ENCODE measurements at places on chromosomes 5 and 9.

GRCh38 chr5:38121420-38121819 is 136.9 kb upstream of the EGFLAM start:
- DNase-seq: no peak

GRCh38 chr9:128056086-128056485 is 11.0 kb downstream of the NAIF1 start:
- no peak for DNase-seq

GRCh38 chr9:127285965-127286364 is 21.4 kb downstream of the GARNL3 start:
- no peak for DNase-seq

- DNase-seq: no peak
These were observed 50.2 kb downstream of the CSNK1A1 start for GRCh38 chr5:149500922-149501582.

DNA sequence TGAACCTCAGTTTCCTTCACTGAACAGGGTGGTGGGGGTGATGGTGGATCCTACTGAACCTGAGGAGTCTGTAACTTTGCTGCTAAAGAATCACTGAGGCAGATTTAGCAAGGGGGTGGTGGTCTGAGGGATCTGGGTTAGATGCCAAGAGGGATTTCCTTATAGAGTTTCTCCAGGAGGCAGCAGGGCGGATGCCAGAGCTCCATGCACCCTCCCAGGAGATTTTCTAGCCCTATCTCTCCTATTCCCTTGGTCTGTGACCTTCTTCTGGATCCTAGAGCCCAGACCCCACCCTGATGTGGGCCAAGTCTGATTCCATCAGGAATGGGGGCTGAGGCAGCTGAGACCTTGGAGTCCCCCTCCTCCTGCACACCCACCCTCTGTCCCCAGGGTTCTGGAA is 6.0 kb downstream of the PTGS1 start:
- DNase-seq: no peak

DNA sequence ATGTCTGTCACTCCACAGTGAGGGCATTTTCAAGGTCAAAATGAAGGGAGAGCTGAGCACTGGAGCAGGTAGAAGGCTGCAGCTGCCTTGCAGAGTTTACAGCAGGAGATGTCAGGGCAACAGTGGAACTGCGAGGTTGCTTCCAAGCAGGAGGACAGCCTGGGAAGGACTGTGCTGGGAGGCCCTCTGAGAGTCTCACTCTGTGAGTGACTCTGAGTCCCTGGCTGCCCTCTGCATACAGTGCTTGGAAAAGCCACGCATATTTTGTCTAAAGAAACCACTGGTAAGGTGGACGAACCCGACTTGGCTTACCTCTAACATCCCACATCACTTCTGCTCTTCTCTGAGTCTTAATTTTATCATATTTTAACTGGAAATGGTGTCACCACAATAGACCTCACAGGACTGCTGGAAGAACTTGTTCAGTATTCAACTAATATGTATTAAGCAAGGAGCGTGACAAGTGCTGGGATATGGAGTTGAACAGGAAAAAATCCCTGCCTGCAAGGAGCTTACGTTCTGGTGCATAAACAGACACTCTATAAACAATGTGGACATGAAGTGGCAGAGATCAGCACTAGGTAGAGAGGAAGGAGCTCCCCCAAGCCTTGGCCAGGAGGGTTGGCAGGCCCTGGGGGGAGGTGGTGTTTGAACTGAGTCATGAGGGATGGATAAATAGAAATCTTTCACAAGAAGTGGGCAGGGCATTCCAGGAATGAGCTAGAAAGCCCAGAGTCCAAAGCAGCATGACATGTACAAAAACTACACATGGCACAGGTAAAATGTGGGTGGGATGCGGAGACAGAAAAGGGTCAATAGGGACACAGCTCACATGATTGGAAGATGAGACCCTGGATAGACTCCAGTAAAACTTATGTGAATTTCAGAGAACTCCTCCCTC is 64.0 kb upstream of the FOXE1 start:
- no peak for DNase-seq

DNA sequence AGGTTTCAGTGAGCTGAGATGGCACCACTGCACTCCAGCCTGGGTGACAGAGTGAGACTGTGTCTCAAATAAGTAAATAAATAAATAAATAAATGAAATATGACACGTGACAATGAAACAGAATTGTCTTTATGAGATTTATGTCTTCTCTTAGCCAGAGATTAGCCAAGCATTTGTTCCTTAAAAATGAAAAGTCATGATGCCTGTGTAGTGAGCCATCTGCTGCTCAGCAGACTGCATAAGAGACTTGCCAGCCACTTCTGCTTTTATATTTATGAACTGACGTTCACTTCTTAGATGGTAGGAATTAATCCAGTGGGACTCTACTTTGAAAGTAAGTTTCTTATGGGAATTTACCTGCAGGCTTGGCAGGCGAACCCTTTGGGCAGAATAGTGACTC is 227.4 kb downstream of the NR3C1 start:
- DNase-seq: no peak

GRCh38 chr5:134142806-134143205 is 28.3 kb downstream of the TCF7 start:
- no peak for DNase-seq

GRCh38 chr5:78511121-78511906 is 137.3 kb downstream of the LHFPL2 start:
- no peak for DNase-seq

DNA sequence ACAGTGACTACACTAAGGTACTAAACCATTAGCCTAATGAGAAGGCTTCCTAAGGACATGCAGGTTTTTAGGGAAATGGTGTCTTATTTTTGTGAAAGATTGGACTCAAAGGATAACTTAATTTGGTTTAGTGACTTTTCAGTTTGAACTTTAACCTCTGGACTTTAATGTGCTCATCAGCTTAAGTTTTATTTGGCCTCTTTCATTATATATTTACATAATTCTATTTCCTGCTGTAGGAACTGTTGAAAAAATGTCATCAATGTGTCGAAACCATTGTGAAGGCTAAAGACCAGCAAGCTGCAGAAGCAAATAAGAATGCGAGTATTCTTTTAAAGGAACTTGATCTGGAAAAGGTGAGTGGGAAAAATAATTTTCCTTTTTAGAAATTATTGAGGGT is 34.3 kb upstream of the EIF4EBP3 start:
- no peak for DNase-seq

GRCh38 chr5:106171708-106172107 is 1499.0 kb downstream of the EFNA5 start:
- DNase-seq: no peak

- no peak for DNase-seq
These were observed 226.2 kb downstream of the ATPSCKMT start for GRCh38 chr5:10023494-10023893.

- no peak for DNase-seq
These were observed 43.9 kb downstream of the SH3TC2 start for GRCh38 chr5:149018909-149019443.

DNA sequence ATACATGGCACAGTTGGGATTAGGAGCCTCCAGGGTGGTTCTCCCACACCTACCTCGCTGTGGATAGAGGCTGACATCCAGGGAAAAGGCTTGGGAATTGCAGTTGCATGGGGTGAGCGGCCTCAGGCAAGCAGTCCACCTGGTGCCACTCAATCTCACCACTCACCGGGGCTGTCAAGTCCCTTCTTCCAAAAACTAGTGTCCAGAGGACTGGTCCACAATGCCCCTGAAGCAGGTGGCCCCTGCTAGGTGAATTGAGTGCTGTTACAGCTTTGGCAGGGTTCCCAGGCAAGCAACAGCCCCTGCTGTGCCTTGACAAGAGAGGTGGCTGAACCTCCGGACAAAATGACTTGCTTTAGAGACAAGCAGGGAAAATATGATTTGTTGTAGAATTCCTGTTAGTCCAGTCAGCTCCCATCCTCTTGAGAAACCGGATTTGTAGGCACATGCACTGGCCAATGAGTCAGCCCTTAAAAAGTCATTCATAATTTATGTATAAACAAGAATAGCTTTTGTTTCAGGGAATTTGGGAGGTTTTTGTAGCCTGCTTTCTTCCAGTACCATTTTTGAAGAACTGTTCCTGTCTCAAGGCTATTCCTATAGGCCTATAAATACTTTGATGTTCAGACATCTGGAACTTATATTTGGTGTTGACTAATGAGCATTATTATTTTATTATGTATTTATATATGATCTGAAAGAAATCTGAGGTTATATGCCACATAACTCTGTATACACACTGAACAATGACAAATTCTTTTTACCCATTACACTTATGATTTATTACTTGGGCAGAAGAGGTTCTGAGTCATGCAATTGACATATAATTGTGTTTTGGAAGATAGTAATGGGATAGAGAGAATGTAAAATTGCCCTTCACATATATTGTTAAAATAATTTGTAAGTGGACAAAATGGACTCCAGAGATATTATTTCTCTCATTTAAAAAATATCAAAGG is 411.1 kb downstream of the ACTL7B start:
- no peak for DNase-seq

- DNase-seq: no peak
These were observed 62.1 kb downstream of the PCSK1 start for GRCh38 chr5:96370976-96371375.

DNA sequence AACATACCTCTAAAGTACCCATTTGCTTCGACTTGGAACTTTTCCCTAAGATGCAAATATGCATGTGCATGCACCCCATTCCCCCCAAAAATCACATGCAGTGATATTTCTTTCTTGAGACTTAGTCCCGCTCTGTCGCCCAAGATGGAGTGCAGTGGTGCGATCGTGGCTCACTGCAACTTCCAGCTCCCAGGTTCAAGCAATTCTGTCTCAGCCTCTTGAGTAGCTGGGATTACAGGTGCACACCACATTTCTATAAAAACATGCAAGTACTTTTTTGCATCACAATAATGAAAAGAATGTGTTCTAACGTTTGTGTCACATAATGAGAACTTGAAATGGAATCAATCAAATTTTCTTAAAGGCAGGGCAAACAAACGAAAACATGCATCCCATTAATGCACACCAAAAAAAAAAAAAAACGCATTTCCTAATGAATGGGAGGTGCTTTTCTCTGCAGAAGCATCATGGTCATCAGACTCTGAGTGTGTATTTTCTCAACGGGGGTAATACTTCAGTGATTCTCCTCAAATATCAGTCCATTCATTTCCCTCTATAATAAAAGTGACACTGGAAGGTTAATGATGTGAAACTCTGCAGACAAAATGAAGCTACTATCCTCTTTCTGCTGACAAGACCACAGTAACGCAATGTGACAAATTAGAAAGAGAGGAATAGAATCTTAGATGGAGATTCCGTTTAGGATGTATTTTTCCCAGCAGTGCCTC is 389.4 kb downstream of the CTNND2 start:
- DNase-seq: no peak

DNA sequence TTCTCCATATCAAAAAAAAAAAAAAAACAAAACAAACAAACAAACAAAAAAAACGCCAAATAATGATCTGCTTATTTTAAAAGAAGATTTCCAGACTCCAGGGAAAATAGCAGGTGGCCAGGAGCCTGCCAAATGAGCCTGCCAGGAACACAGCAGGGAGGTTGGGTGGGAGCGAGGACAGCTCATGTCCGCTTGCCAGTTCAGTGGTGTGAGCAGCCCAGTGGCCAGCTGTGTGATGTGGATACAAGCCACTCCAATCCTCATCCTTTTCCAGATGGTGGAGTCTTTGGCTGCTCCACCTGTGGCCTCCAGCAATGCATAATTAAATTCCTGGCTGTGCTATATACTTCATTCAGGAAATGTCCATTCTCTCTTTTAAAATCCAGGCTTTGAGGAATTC is 1025.1 kb upstream of the C9orf72 start:
- no peak for DNase-seq

GRCh38 chr9:127915325-127915752 is 1.5 kb downstream of the ST6GALNAC4 start:
- no peak for DNase-seq

- no peak for DNase-seq
These were observed 439.9 kb downstream of the GADD45G start for GRCh38 chr9:90044710-90045151.

DNA sequence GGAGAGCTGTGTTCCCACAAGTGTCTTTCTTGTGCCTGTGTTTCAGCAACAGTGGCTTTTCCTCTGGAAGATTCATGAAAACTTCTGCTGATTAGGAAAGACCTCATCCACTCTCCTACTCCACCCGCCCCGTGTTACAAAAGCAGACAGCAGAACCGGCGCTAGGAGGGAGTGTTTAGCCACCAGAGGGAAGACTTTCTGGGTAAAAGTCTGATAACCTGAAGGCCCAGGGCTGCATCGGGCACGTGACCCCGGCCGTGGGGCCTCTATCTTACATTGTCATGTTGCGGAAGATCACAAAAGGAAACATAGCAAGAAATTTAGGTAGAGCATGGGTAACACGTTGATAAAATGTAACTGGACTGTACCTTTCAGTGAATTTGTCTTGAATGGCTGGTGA is 32.0 kb upstream of the DMRT2 start:
- DNase-seq: no peak

GRCh38 chr5:132663771-132664695 is 6.1 kb downstream of the IL13 start:
- DNase-seq: no peak

- no peak for DNase-seq
These were observed 49.4 kb upstream of the DNAH5 start for GRCh38 chr5:13993926-13994325.

DNA sequence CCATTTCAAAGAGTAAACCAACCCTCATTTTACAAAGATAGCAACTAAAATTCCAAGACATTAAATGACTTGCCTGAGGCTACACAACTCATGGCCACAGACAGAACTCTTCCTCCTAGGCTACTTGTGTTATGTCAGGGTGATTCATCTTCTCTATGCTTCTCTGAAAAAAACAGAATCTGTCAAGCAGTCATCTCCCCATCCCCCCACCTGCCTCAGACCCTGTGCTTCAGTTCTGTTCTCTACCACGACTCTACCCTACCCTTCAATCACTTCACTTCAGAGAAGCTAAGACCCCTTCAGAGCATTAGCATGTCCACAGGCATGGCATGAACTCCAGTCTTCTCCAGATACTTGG is 277.7 kb upstream of the PTGER4 start:
- no peak for DNase-seq

DNA sequence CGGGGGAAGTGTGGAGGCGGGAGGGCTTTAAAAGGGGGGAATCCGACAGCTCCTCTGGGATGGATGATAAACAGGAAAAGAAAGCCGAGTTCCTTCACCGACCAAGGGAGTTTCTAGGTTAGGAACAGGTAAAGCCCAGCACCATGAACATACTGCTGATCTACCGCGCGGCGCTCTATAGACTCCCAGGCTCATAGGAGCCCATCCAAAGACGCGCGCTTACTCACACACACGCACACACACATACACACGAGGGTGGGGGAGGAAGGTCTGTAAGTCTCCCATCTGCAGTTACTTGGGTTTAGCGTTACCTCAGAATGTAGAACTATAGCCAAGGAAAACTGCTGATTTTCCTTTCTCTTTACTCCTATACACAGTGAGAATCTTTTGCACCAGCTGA is 2.6 kb upstream of the GABRB2 start:
- no peak for DNase-seq

All from mesothelial cell of epicardium (in vitro differentiated cells).